ENCODE measurements at places on chromosomes 2 and 18. TPM values are rescaled to one million over a fixed set of nuclear protein-coding genes. Genes with fewer than 3 reads are reported as not detected.

Gene BOLL
- not detected for polyA plus RNA-seq

Gene HOXD12
- polyA plus RNA-seq: not detected

Gene FSIP2
- polyA plus RNA-seq: not detected

GRCh38 chr2:135962366-135963123, 22.9 kb downstream of the DARS1 start:
- DNase-seq: no peak

GRCh38 chr2:9663008-9663879, 32.4 kb upstream of the YWHAQ start:
- no peak for DNase-seq

DNA sequence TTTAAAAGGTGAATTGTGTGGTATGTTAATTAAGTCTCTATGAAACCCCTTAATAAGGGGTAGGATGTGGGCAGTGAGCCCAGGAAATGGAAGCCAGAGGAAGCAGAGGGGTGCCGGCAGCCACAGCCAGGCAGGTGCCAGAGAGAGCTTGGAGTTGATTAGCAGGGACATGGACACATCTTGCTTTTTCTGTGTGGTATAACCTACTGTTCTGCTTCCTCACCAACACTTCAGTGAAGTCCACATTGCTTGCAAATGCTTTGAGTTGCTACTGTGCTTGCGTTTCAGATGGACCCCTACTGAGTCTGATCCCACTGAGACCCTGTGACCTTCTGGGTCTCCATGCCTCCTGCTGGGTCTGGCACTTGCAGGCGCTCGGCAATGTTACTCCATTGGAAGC, 30.3 kb upstream of the ARHGEF4 start:
- no peak for DNase-seq

Measured in CD8-positive, alpha-beta memory T cell (primary cell).